ENCODE measurements at places on chromosomes 6 and 20. TPM values are rescaled to one million over a fixed set of nuclear protein-coding genes. Genes with fewer than 3 reads are reported as not detected.

Gene NR2E1
- total RNA-seq: not detected

DNA sequence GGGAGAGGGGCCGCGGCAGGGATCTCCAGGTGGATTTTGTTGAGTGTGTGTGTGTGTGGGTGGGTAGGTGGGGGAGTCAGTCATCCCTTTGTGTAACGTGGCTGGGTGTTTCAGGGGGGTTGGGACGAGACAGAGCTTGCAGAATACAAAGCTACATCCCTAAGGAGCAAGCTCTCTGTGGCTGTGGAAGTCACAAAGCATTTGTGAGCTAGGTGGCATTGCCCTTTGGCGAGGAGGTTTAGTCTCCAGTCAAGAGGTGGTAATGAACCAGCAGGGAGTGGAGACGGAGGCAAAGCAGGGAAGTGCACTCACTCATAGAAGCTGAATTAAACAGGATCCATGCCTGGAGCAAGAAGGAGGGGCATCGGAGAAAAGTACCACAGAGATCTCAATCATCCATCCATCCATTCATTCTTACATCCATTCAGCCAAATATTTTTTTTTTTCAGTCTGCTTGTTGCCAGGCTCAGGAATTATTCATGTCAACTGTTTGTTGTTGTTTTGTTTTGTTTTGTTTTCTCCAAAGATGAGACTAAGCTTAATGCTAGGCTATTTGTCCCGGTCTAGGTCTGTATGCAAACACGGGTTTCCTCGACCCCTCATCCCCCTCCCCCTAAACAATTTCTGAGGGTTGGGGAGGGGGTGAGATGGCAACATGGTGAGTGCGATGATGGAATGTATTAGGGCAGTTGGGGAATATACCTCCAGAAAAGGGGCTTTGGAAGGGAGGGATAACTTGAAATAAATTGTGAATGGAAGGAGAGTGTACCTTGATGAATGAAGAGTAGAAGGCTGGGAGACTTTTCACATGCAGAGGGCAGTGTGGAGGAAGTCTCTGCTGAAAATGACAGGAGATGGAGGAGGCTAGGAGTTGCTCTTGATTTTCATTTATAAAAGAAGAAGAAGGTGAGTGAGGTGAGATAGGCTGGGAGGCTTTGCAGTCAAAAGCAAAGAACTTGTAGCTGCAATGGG lies 1.0 kb downstream of the HCRTR2 start:
- DNase-seq: no peak

Gene MYB
- total RNA-seq: 0.24 TPM

Gene SLC35D3
- total RNA-seq: not detected

- no peak for DNase-seq
Measured at GRCh38 chr20:63962426-63963347, 6.5 kb upstream of the UCKL1 start.

GRCh38 chr6:156777577-156778453 lies 637 bp downstream of the ARID1B start:
- DNase-seq: peak; percentile 66

DNA sequence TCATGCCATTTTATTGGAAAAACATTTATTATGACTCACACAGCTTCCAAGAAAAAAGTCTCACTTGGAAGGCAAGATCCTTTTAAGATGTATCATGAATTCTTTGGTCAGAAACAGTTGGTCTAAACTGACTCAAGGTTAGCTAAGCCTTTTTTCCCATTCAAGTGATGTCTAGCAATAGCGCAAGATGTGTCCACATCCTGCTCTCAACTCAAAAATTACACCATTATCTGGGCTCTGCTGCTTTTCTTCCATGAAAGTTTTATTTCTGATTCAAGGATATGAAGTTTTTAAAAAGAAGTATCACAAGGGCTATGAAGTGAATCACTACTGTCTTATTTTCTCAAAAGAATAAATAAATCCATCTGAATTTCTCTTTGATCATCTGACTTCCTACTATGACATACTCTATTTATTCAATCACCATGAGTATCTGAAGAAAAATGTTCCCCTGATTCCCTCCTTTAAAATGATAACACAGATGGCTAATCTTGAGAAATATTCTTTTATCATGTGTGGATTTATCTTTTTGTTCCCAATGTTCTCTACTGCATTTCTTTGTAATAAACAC lies 139.2 kb downstream of the AHI1 start:
- DNase-seq: no peak

Gene AURKA
- total RNA-seq: 8.9 TPM

DNA sequence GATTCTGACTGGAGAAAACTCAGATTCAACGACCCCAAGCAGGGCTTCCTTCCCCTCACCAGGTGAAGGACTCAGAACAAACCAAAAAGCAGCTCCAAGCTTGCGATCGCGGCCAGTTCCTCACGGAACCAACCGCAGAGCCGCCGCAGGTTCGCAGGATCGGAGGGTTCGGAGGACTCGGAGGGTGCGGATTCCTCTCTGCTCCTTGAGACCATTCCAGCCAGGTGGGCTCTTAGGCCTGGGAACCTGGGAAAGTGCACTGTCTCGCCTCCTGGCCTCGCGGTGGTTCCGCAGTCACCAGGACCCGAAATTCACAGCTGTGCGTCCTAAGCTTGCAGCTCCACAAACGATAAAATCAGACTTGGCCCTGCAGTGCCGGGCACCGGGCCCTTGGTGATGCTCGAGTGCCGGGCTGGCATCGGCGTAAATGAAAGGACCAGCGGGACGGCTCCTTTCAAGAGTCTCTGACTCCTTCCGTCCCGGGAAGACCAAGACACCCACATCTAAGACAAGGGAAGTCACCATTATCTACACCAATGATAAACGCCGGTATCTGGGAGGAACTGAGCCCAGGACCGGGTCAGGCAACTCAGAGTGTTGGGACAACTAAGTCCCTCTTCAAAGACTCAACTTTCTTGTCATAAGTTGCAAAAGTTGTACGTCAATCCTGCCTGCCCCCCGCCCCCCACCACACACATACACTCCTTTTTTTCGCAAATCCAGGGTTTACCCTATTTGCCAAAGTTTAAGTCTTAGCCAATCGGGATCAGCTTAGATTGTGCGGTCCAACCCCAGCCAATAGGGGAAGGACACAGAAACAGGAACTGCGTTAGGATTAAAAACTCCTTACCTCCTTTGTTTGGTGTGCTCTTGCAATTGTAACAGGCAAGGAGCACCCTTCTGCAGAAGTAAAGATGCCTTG lies 69.8 kb upstream of the PRSS16 start:
- peak; percentile 79 for DNase-seq

DNA sequence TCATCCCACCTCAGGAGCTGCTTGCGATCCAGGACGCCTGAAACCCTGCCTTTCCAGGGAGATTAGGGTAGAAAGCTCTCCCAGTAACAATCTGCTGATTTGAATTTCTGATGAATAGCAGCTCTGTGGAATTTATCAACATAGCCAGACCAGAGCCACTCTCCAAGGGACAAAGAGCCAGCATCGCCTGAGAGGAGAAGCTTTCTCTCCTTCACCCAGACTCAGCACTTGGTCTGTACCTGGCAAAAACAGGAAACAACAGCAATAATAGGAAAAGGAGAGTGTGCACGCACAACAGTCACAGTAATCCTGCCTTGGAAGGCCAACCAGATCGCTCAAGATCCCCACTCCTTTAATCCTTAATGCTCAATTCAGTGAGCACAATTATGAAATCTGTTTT lies 22.3 kb upstream of the ROS1 start:
- DNase-seq: no peak

DNA sequence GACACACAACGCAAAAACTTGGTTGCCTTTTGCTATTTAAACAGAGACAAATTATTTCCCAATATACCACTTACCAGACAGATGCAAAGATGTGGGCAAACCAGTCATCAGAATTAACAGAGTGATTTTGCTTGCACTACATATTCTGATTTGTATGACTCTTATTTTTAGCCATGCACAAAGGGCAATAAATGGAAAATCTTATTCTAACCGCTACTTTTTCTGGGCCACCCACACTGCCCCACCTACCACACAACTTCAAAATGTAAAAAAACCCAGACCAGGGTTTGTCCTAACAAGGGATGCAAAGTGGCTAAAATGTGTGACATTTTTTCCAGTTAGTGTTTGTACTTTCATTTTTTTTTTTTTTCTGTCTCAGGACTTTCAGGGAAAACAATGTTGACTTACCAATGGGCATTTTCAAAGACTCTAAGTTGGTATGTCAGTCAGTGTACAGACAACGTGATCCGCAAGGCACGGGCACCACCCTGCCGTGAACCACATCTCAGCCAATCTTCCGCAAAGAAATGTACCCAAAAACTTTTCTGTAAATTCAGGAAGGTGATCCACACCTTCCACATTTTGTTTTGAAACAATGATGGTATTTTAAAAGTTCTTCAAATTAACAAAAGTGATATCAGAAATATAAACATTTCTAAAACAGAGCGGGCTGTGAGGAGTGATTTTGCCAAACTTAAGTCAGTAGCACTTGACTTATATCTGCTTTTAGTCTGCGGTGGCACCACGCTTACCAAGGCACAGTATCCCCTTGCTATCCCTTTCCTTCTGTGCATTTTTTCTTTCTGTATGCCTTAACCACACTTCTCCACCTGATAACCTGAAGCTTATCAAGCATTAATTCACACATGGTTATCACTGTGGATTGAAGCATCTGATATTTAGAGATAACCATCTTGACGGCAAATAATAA lies 185.6 kb downstream of the GJA10 start:
- no peak for DNase-seq

Gene TCF21
- total RNA-seq: 18.2 TPM

DNA sequence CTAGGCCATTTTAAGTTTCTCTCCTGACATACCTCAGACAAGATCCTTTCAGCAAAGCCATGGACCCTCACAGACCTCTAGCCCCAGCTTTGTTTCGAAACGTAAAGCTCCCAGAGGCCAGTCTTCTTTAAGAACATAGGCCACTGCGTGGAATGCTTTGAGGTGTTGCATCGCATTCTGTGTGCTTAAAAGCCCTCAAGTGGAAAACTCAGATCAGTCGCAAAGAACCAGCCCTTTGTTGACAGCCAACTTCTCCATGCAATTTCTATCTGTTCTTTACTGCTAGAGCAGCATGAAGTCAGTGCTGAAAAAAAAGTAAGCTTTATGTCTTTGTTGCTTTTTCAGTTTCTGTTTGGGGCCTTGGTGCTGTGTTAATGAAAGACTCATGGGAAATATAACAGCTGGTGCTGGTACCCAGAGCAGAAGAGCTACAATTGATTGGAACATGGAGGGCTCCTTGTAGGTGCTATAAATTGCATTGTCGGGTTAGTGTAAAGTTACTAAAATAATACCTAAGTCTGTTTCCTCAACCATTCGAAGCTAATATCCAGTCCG lies 142.6 kb downstream of the MAP3K7 start:
- DNase-seq: no peak

DNA sequence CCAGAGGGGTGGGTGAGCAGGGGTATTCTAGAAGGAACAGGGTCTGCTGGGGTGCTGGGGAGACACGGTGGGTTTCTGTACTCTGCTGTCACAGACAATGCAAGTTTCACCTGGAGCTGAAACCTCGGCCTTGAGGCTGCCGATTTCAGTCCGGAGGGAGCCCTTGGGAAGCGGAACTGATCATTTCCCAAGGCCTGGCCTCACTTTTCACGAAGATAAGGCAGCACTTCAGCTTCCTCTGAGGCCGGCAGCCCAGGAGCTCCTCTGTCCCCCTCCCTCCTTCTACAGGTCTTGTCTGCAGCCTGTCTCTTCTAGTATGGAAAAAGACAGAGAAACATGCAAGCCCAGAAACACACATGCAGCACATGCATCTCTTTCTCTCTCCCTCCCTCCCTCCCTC lies 242.1 kb downstream of the CDC5L start:
- no peak for DNase-seq

Gene ZC3H12D
- total RNA-seq: 1.6 TPM

DNA sequence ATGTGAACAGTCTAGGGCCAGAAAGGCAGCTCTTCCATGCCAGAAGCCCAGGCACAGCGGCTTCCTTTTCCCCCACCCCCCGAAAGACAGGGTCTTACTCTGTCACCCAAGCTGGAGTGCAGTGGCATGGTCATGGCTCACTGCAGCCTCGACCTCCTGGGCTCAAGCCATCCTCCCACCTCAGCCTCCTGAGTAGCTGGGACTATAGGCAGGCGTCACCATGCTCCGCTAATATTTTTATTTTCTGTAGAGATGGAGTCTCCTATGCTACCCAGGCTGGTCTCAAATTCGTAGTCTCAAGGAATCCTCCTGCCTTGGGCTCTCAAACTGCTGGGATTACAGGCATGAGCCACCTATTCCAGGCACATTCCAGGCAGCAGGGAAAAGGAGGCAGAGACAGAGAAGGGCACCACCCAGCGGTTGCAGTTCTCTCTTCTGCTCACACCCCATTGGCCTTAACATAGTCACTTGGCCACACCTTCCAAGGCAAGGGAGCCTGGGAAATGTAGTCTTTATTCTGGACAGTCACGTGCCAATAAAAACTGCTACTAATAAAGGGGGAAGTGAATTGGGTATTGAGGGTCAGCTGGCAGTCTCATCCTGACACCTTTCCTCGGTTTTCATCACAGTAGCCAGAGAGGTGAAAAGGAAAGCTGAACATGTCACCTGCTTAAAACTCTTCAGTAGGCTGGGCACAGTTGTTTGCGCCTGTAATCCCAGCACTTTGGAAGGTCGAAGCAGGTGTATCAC lies 205.9 kb downstream of the ZMYND8 start:
- peak; percentile 63 for DNase-seq

GRCh38 chr6:4736371-4736873 lies 39.8 kb upstream of the CDYL start:
- DNase-seq: no peak

DNA sequence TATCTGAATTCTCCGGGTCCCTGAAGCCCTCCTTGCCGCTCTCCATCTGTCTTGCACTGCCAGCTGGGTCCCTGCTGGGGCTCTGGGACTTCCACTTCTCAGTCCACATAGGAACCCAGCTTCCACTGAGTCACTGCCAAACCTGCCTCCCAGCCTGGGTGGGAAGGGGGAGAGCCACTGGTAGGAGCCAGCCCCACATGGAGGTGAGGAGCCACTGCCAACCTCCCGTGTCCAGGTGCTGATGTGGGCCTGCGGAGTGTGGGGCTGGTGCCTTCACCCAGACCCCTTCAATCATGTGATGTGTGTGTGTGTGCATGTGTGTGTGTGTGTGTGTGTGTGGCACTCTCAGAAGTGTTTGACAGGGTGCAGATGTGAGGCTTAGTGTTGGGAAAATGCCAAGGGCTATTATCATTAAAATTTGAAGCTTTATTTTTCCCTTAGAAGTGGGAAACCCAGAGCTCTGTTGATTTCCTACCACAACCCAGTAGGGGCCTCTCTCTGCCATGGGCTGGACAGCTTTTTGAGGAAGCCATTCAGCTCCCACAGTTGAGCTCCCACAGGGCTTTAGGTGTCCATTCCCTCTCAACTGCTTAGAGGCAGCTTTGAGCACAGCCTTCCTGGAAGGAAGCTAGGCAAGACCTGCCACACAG lies 9.3 kb upstream of the SGK2 start:
- no peak for DNase-seq

Gene CDC25B
- total RNA-seq: 13.8 TPM

DNA sequence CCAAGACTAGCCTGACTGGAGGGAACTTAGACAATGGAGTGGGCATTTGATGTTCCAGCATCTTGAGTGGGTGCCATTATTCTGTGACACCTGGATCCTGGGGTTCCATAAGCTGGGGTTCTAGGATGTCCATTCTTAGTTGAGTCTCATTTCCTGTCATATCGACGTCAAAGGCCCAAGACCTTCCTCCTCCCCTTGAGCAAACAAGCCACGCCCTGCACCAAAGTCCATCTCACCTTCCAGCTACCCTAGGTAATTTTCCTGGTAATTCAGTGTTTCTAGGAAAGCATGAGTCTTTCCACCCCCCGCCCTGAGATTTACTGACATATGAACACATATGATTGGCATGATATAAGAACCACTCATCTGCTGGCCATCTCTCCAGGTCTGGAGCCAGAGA lies at the start of gene TRIM40:
Gene TRIM40 (plus strand): TSS at position 384 of the 400 bp plus-strand sequence. CDS start 897 bp downstream, outside the sequence.
- DNase-seq: no peak

- no peak for DNase-seq
Measured at GRCh38 chr6:134010974-134011373, 41.5 kb downstream of the SLC2A12 start.

Gene OCSTAMP
- total RNA-seq: not detected

Gene BFSP1
- total RNA-seq: 0.41 TPM

Gene COL9A3
- total RNA-seq: 4.7 TPM
